8988T (cell line): ENCODE measurements at places on chromosomes 1 and 21.

- no peak for DNase-seq
Measured at GRCh38 chr1:31848381-31848897, 32.6 kb upstream of the SPOCD1 start.

- DNase-seq, result no peak
Measured at GRCh38 chr1:172764378-172764777, 105.5 kb downstream of the FASLG start.

GRCh38 chr1:56535939-56536338 lies 43.4 kb downstream of the PLPP3 start:
- DNase-seq, result no peak

GRCh38 chr1:202967684-202968281 lies 726 bp upstream of the CYB5R1 start:
- no peak for DNase-seq

DNA sequence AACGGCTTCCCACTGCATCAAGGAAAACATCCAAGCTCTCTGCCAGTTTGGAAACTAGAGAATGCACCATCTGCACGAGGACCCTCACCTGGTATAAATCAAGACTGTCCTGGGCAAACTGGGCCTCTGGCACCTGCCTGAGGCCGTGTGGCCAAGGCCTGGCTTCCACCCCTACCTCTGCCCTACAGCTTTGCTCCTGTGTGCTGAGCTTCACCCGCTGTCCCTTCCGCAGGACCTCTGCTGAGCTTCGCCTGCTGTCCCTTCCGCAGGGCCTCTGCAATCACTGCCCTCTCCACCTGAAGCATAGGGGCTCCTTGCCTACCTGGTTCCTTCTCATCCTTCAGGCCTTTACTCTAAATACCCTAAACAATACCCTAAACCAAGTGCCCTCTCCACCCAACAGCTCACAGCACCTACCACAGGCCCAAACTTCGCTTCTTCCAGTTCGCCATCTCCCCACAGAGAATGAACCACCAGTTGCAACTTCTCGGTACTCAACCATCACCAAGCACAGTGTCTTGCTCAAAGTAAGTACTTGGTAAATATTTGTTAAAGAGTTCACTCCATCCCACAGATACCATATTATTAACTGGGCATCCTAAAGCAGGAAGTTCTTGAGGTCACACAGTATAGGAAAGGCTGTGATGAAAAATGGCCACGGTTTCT lies 18.4 kb downstream of the GNB1 start:
- DNase-seq, result no peak

- DNase-seq, result no peak
Measured at GRCh38 chr1:233277637-233278606, 17.6 kb downstream of the PCNX2 start.

- no peak for DNase-seq
Measured at GRCh38 chr21:40425981-40426380, 421.0 kb downstream of the DSCAM start.

DNA sequence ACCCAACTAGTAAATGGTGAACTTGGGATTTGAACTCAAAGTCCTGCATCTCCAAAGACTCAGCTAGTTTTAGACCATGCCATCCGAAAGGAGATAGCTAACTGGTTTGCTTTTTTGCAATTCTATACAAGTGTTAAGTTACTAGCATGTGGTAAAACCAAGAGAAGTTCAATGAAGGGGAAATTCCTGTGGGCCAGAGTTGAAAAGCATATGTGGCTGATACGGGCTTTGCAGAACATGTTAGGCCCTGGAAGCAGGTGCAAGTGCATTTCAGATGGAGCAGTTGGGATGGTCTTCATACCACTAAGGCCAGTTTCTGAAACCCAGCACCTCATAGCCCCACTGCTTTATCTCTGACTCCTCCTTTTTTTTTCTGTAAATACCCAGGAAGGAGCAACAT lies 620.9 kb downstream of the PLPP3 start:
- DNase-seq, result no peak

DNA sequence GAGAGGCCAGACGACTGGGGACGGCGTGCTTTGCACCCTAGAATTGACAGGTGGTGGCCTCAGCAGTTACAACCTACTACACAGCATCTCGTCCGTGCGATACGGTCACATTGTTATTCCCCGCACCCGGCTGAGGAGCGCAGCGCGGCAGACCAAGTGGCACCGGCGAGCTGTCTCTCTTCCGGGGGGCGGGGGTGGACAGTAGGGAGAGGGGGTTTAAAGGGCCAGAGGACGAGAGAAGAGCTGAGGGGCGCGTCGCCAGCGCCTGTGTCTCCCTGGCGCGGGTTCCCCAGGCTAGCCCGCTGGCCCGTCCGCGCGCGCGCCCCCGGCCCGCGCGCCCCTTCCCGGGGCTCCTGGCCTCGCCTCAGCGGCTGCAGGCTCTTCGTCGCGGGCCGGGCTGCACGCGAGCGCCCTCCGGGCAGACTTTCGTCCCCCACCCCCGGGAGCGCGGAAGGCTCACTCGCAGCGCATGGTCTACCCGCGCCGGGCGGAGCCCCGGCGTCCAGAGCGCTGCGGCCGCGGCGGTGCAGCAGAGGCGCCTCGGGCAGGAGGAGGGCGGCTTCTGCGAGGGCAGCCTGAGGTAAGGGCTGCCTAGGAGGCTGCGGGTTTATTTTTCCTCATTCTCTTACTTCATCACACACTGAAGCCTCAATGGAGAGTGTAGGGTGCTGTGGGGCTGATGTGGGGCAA lies at the start of gene PDE4B:
Gene PDE4B, plus strand, starts transcription at position 227 of the 690 bp plus-strand sequence.
- no peak for DNase-seq
